ENCODE measurements at places on chromosomes 5 and 9. TPM values are rescaled to one million over a fixed set of nuclear protein-coding genes. Genes with fewer than 3 reads are reported as not detected.

DNA sequence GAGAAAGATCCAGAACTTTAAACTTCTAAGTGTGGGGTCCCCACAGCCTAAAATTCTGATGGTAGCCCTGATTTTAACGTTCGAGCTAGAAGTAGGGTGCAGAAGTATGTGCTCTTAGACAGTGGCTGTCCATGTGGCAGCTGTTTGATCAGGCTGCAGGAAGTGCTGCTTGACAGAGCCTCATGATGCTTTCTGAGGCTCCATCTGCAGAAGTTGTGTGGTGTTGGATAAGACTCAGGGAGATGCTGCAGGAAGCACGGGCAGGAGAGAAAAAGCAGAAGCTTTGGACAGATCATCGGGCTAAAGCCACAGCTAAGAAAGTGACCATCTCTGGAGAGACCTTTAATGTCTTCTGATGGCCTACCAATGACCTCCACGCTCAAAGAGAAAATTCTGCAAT is 8.1 kb downstream of the MTMR12 start:
- no peak for DNase-seq

- DNase-seq, result no peak
These were observed 287.1 kb upstream of the CDH9 start for GRCh38 chr5:27325513-27325912.

- no peak for DNase-seq
These were observed 30.5 kb downstream of the GRIA1 start for GRCh38 chr5:153520952-153521351.

DNA sequence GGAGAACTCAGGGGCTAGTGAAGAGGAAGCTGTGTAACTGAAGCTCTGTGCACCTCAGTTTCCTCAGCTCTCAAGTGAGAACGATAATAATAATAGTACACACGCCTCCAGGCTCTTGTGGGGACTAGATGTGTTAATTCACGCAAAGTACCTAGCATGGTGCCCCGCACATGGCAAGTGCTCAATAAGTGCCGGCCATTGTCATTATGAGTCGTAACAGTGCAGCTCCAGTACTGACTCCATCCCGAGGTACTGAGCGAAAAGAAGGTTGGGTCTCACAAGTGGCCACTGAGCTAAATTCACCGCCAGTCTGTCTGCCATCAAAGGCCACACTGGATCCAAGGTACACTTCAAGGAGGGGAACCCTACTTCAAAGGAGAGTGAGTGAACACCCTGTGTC is 40.4 kb downstream of the MED27 start:
- DNase-seq, result no peak

GRCh38 chr9:92276331-92277032 is 17.0 kb downstream of the IARS1 start:
- no peak for DNase-seq

- DNase-seq, result no peak
These were observed 372.1 kb downstream of the TLE1 start for GRCh38 chr9:81317223-81317622.

PHF24 gene
- total RNA-seq, result not detected

Data from ovary (tissue), 10 donors.